Stimulated activated CD4-positive, alpha-beta T cell treated with anti-CD3 and anti-CD28 coated beads, Interleukin-12 subunit alpha, Interleukin-12 subunit beta, amount 100 ng/mL, for 48 hours (primary cell): ENCODE measurements at places on chromosomes 12 and 14.

- DNase-seq: no peak
Observed at GRCh38 chr12:128418944-128419343, 152.0 kb downstream of the TMEM132C start.

DNA sequence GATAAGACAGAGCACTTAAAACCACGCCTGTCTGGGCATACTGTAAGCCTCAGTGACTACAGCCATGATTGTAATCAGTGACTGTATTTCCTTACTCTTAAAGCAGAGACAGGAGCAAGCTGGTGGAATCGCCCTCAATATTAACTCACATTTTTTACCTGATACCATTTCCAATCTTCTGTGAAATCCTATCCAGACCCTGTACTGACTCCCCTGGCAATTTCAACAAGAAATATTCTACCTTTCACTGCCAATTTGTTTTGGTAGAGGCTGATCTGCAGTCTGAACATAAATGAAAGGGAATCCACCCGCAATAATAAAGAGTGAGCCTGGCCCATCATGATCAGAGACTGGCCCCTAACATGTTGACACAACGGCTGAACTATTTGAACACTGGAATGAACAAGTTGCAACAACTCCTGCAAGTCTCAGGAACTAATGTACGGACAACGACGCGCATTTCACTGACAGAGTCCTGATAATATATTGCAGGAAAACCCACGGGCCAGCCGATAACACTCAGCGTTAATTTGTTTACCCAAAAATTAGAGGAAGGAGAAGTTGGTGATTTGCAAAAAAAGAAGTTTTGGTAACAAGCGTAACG, 195.5 kb upstream of the BTG1 start:
- DNase-seq: no peak

DNA sequence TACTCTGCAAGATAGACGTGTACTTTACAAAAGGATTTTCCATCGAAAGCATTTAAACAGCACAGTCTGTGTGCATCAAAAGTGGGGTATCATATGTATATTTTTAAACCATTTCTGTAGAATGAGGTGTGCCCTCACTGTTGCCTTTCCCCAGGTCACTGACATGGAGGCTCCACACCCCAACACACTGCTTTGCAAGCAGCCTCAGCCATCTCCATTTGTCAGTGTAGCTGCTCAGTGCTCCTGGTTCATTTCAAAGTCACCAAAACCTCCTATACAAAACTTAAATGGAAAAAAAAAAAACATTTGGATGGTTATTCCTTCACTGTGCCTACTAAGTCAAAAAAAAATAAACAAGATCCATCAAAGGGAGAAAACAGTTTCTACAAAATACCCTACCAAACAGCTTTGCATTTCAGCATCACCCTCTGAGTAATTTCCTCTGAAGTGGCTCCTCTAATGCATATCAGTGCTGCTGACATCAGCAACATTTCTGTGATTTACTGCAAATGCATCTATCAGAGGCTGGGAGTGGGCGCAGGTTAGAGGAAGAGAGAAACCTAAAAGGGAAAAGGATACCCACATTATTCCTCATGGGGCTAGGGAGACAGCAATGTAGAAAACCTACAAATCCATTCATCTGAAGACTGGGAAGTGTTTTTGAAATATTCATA, 46.0 kb downstream of the KCNK10 start:
- no peak for DNase-seq

GRCh38 chr14:65222440-65222858, 120.1 kb upstream of the MAX start:
- DNase-seq: peak; percentile 47

DNA sequence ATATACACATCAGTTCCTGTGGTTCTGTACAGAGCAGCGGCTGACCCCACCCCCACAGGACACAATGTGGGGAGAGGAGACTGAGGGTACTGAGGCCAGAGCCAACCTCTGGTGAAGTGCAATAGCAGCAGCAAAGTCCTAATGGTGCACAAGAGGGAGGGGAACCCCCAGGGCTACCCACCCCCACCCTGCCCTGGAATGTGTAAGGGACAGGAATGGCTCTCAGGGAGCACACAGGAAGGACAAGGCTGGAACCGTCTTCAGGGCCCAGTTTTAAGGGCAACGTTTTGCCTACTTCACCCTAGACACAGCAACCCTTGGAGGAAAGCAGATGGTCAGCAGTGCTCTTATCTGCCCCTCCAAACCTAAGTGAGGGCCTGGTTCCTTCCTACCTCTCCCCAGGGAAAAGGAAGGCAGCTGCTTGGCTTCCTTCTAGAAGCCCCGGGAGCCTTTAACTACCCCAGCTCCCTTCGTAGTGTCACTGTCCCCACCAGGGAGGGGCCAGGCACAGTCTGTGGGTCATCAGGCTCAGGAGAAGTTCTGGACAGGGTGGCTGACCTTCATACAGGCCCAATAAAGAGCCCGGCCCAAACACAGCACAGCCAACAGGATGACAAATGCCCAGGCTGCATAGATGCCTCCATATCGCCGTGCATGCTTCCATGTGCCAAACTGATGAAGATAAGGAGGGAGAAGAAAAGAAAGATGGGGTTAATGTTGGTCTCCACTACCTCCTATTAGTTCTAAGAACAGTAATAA, 3.0 kb downstream of the PIP4P1 start:
- DNase-seq: no peak

DNA sequence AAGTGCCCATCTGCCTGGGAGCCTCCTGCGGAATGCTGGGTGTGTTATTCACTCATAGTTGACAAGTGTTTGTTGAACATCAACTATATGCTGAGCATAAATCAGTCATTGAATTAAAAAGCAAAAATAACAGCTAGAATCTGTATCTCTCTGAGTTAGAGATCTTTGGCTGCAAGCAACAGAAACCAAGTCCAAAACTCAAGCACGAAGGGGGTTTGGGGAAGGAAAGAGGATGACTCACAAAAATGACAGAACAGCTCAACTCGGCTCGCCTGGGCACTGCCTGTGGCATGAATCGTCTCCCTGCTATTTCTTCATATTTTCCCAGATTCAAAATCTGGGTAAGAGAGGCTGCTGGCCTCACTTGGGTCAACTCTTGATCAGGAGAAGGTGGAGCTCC, 72.6 kb upstream of the NCOR2 start:
- DNase-seq: no peak

- no peak for DNase-seq
Observed at GRCh38 chr14:95300002-95300696, 19.6 kb downstream of the CLMN start.

DNA sequence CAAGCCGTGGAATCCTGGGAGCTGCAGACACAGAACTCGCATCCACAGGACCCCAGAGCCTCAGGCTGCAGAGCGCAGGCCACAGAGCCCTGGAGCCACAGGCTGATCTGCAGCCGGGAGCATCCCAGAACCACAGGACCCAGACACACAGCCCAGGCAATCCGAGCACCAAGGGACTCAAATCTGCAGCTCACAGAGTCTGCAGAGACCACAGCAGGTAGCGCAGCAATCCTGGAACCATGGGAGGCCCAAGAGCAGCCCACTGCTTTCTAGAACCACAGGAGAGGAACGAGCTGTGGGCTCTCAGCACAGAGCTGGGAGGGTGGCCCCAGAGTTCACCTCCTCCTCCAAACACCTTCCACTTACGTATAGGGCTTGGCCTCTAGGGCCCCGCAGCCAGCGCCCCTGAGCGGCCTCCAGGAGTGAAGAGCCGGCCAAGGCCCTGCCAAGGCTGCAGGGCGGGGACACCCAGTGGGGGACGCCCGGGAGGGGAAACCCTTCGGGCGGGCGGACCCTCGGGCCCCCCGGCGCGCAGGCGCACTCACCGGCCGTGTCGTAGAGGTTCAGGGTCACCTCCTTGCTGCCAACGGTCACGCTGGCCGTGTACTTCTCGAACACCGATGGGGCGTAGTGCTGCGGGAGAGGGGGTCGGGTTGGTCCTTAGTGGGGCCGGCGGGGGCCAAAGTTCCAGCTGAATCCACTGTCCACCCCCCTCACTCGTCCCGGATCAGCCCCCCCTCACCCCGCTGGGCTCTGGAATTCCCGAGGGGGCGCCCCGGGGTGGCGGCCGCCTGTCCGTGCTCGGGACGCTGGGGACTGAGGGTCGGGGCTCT, 665 bp downstream of the RHOF start:
- no peak for DNase-seq

- no peak for DNase-seq
Observed at GRCh38 chr12:5248230-5248629, 183.7 kb upstream of the NTF3 start.

- DNase-seq: no peak
Observed at GRCh38 chr14:54344445-54344844, 52.4 kb upstream of the CDKN3 start.

GRCh38 chr12:576615-577110, 86.6 kb downstream of the NINJ2 start:
- no peak for DNase-seq

- DNase-seq: no peak
Observed at GRCh38 chr12:46388427-46389021, 16.0 kb upstream of the SLC38A2 start.

- DNase-seq: no peak
Observed at GRCh38 chr12:88693837-88694445, 113.7 kb upstream of the KITLG start.
